ENCODE measurements at places on chromosomes 1 and 21. TPM values are rescaled to one million over a fixed set of nuclear protein-coding genes. Genes with fewer than 3 reads are reported as not detected.

The BRINP2 gene
- total RNA-seq = 0.14 TPM

The HSD3B2 gene
- total RNA-seq = not detected

The AMY1C gene
- total RNA-seq = 1.4 TPM

The KCNA3 gene
- total RNA-seq = not detected

The SELENOF gene
- 105 TPM for total RNA-seq
